Common myeloid progenitor, CD34-positive (primary cell): ENCODE measurements at places on chromosomes 4 and X.

GRCh38 chrX:22912616-22913015 is 87.1 kb upstream of the DDX53 start:
- DNase-seq, result peak; percentile 52

GRCh38 chr4:154384012-154384411 is 107.6 kb downstream of the DCHS2 start:
- no peak for DNase-seq

GRCh38 chr4:83947125-83947829 is 411.4 kb downstream of the GPAT3 start:
- DNase-seq, result no peak

DNA sequence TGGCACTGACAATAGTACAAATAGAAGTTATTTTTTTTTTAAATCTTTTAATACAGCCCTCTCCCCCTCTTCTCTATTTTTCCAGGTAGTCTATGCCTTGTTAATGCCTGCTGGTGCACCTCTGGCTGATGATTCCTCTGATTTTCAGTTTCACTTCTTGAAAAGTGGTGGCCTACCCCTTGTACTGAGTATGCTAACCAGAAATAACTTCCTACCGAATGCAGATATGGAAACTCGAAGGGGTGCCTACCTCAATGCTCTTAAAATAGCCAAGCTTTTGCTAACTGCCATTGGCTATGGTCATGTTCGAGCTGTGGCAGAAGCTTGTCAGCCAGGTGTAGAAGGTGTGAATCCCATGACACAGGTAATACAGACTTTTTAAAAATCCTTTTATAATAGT is 99.1 kb downstream of the USP9X start:
- no peak for DNase-seq

GRCh38 chr4:168587411-168588125 is 90.7 kb downstream of the PALLD start:
- no peak for DNase-seq

DNA sequence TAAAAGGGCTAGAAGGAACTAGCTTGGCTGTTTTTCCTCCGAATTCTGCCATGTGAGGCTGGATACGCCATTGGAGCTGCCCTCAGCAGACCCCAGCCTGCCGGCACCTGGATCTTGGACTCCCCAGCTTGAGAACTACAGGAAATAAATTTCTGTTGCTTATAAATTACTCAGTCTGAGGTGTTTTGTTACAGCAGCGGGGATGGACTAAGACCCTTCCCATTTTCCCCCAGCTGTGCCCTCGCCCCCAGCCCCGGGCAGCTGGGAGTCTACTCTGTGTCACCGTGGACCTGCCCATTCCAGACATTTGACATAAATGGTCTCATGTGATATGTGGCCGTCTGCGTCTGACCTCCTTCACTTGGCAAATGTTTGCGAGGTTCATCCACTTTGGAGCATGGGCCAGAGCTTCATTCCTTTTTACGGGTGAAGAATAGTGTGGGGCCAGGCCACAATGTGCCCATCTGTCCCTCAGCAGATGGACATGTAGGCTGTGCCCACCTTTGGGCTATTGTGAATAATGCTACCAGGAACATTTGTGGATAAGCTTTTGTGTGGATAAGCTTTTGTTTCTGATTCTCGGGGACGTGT is 30.7 kb upstream of the SPON2 start:
- no peak for DNase-seq

GRCh38 chr4:139977838-139978609 is 176.0 kb downstream of the MAML3 start:
- peak; percentile 30 for DNase-seq

DNA sequence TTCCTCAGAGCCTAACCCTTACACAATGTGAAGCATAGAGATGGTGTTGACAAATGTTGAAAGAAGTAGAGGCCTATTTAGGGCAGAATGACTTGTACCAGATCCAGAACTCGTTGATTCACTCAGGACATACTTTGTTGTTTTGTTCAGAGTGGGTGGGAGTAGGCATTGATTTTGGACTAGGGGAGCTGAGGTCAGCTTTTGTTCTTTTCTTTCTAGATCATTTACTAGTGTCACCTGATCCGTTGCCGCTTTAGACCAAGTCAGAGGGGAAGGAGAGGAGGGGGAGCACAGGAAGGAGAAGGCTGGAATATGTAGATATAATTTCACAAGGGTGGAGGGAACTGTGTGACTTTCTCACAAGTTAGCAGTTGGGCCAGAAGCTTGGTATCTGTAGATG is 282.4 kb upstream of the GPC4 start:
- no peak for DNase-seq

DNA sequence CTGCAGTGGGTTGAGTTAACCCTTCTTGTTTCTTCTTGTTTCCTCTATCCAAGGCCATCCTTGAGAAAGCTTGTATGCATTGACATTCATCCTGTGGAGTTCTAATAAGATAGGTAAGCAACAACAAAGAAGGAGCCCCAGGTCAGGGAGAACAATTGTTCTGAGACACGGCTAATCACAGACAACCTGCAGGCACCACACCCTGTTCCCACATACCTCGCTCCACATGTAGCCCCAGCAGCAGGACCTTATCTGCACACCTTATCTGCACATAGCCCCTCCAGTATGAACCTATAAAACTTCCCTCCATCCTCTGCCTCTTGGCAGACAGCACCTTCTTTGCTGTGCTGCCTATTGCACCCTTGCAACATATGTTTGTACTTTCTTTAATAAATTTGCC is 129.1 kb downstream of the MSL3 start:
- no peak for DNase-seq
